ENCODE measurements at places on chromosomes 2 and 18. TPM values are rescaled to one million over a fixed set of nuclear protein-coding genes. Genes with fewer than 3 reads are reported as not detected.

DNA sequence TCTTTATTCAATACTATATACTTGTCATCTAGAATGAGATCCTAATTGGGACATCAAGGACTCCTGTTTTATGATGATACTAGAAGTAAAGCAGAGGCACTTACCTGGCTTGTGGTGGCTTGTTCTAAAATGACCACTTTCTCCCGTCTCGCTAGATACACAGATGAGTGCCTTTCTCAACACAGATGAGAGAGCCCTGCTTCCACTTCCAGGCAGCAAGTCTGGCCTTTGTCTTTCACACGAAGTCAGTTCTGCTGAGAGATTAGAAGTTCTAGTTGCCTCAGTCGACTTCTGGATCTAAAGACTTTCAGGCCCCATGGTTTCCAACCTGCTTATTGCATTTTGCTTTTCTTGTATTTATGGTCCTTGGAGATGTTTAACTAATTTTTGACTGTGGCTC, 70.3 kb downstream of the PPP1R1C start:
- no peak overlapping the region for H3K27ac ChIP-seq
- no peak for DNase-seq
- H3K36me3 ChIP-seq = no peaks in the 10 kb centered on the region
- H3K4me1 ChIP-seq = no peaks in the 10 kb centered on the region
- no peaks in the 10 kb centered on the region for H3K27me3 ChIP-seq

GRCh38 chr18:23805898-23806297, 116.6 kb downstream of the LAMA3 start:
- no peak overlapping the region for H3K27ac ChIP-seq
- DNase-seq = no peak
- no peaks in the 10 kb centered on the region for H3K27me3 ChIP-seq
- H3K4me3 ChIP-seq = no peak overlapping the region
- H3K36me3 ChIP-seq = no peaks in the 10 kb centered on the region
- peaks cover 12% of the 10 kb centered on the region for H3K4me1 ChIP-seq

DNA sequence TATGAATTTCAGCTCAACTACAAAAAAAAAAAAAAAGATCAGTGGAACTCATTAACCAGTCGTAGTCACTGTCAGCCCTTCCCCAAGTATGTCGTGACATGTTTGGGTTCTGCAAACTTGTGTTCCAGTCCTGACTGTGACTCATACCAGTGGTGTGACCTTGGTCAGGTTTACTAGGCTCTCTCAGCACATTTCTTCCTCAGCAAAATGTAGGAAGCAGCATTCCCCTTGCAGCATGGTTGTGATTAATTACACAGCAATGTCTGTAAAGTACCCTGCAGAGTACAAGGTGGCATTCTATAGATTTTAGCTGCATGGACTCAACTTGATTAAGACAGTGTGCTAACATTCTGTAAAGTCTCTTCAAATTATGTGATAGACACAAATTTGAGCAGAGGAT, 156.9 kb downstream of the LAMA1 start:
- no peak for DNase-seq
- no peaks in the 10 kb centered on the region for H3K27me3 ChIP-seq
- H3K4me3 ChIP-seq = no peak overlapping the region
- H3K36me3 ChIP-seq = no peaks in the 10 kb centered on the region
- H3K4me1 ChIP-seq = no peaks in the 10 kb centered on the region

GRCh38 chr2:217743966-217744761, 258.6 kb downstream of the TNS1 start:
- H3K4me3 ChIP-seq = no peak overlapping the region
- no peaks in the 10 kb centered on the region for H3K4me1 ChIP-seq
- DNase-seq = no peak
- no peaks in the 10 kb centered on the region for H3K27me3 ChIP-seq
- H3K27ac ChIP-seq = no peak overlapping the region
- no peaks in the 10 kb centered on the region for H3K36me3 ChIP-seq

DNA sequence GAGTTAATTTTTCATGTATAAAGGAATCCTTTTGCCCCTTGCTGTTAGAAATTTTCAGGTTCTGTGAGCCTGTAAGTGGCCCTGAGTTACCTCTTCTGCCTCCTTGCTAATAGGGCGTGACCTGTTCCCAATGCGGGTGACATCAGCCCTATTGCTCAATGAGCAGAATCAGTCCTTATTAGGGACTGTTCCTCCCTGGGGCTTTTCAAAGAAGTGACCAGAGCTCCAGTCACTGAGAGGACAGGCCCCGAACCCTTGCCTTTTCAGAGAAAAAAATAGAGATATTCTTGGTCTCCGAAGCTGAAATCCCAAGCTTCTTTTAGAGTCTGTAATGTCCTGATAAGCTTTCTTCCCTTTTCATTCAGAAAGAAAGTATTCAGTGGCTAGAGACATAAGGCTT, 8.2 kb upstream of the APOB start:
- no peak overlapping the region for H3K27ac ChIP-seq
- H3K4me1 ChIP-seq = no peaks in the 10 kb centered on the region
- no peaks in the 10 kb centered on the region for H3K36me3 ChIP-seq
- no peaks in the 10 kb centered on the region for H3K27me3 ChIP-seq
- no peak overlapping the region for H3K4me3 ChIP-seq
- DNase-seq = no peak

- no peaks in the 10 kb centered on the region for H3K27me3 ChIP-seq
- H3K4me1 ChIP-seq = no peaks in the 10 kb centered on the region
- no peak for DNase-seq
- no peak overlapping the region for H3K4me3 ChIP-seq
- no peak overlapping the region for H3K27ac ChIP-seq
These were observed 33.1 kb upstream of the POLE4 start for GRCh38 chr2:74925361-74925786.

Gene SIX2
- total RNA-seq = not detected

Gene RSAD2
- 4.9 TPM for total RNA-seq

Gene MROH2A
- total RNA-seq = not detected

Gene SCN2A
- total RNA-seq = not detected
